ENCODE measurements at places on chromosomes 12 and 14. TPM values are rescaled to one million over a fixed set of nuclear protein-coding genes. Genes with fewer than 3 reads are reported as not detected.

- DNase-seq = no peak
Observed at GRCh38 chr12:49189731-49190716, 1.1 kb upstream of the TUBA1A start.

DNA sequence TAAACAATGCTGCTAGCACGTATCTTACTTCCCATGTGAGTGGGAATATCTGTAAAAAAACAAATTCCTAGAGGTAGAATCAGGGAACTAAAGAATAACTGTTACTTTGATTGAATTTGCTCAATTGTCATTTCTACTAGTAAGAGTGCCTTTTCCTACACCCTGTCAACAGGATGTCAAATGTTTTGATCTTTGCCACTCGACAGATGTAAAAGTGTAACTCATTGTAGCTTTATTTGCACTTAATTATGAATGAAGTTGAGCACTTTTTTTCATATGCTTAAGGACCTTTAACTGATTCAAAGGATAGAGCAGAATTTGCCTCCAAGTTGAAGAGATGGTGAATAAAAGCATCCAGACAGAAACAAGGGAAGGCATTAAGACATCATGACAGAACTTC, 104.5 kb downstream of the PPP1R12A start:
- DNase-seq = no peak

IL23A gene
- total RNA-seq = not detected

DNA sequence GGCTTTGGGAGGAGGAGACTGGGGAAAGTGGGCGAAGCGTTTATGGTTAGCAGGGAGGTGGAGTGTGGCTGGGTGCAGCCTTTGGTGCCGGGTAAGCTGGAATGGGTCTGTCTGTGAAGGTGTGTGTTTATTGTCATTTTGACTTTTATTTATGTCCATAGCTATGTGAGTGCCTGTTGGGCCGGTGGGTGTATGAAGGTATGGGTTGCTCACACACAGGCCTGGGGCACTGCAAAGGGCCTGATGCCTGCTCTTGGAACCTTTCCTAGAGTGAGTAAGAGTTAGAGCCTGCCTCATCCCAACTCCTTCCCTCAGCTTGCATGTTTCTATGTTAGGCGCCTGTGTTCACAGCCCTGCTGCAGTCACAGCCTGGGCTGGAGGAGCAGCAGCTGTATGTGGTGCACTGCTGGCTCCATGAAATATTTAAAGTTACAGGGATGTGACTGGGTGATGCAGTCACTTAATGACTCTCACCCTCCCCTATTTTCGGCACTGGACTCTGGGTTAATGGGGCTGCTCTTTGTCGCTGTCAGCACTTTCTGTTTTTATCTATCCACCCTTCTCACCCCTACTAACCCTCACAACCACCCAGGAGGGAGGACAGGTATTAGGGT, 2.6 kb upstream of the PPP1R1A start:
- DNase-seq = no peak

KLRC2 gene
- total RNA-seq = 0.67 TPM

GSKIP gene
- 16.4 TPM for total RNA-seq
